ENCODE measurements at places on chromosomes 1 and 21.

- DNase-seq, result no peak
Observed at GRCh38 chr1:246573491-246573890, 7.2 kb downstream of the CNST start.

GRCh38 chr1:175963740-175964139 is 220.3 kb upstream of the TNR start:
- DNase-seq, result no peak

- no peak for DNase-seq
Observed at GRCh38 chr1:15465674-15466073, 9.1 kb downstream of the CELA2A start.

GRCh38 chr1:201430776-201431175 is 9.2 kb upstream of the TNNI1 start:
- DNase-seq, result no peak

- no peak for DNase-seq
Observed at GRCh38 chr1:116372191-116372590, 853 bp upstream of the ATP1A1 start.

GRCh38 chr21:22164912-22165311 is 1166.7 kb downstream of the NCAM2 start:
- DNase-seq, result no peak

- DNase-seq, result no peak
Observed at GRCh38 chr21:25689226-25689625, 45.5 kb downstream of the ATP5PF start.

DNA sequence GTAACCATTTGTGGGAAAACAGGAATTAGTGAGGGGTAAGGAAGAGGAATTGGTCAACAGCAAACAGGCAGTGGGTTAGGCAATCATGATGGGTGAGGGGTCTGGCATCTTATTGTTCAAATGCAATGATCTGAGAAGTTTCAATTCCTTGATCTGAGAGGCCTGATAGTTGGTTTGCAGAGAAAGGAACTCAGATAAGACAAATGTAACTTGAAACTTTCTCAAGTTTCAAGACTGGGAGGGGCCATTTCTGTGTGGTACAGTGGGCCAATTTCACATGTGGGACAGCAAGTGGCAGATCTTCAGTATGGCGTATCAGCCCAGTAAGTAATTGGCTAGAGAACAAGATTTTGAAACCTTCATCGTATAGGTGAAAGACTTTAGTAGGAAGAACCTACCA is 102.5 kb downstream of the XPR1 start:
- no peak for DNase-seq

GRCh38 chr1:44270686-44271628 is 57.7 kb downstream of the DMAP1 start:
- DNase-seq, result no peak

DNA sequence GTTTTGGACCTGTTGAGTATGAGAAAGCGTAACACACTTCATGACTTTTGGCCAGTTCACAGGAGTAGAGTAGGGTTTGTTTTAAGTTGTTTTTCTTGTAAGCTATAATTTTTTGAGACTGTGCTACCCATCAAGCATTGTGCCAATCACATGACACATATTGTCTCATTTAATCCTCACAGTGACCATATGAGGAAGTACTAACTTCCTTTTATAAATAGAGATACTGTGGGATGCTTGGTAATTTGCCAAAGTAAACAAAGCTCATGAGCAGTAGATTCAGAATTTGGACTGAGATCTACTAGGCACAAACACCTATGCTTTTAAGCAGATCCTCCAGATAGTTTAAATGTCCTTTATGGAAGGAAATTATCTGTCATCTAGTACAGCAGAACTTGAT is 178.3 kb downstream of the CACNA1E start:
- DNase-seq, result no peak

DNA sequence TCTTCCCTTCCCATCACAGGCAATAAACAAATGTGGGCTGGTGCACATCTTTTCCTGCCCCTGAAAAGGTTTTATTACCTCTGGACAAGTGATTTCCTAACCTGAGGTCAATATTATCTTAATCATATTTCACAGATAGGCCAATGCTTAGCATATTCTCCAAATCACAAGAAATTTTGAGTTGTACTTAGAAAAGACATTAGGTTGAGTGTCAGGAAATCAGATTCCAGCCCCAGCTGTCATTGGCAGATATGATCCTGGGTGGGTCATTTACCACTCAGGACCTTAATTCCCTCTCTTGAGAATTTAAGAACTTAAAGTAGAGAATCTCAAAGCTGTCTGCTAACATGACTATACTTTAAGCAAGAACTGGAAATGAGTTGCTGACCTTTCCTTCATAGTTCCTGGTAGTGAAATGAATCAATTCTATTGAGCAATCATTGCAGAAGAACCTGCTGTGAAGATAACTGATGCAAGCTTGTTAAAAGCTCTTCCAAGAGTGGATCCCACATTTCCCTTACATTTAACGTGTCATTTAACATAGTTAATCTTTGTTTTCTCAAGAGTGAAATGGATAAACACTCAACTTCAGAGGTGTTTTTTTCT is 46.4 kb upstream of the CR2 start:
- no peak for DNase-seq

- peak; percentile 89 for DNase-seq
Observed at GRCh38 chr1:153515504-153516394, 20.0 kb downstream of the S100A6 start.

DNA sequence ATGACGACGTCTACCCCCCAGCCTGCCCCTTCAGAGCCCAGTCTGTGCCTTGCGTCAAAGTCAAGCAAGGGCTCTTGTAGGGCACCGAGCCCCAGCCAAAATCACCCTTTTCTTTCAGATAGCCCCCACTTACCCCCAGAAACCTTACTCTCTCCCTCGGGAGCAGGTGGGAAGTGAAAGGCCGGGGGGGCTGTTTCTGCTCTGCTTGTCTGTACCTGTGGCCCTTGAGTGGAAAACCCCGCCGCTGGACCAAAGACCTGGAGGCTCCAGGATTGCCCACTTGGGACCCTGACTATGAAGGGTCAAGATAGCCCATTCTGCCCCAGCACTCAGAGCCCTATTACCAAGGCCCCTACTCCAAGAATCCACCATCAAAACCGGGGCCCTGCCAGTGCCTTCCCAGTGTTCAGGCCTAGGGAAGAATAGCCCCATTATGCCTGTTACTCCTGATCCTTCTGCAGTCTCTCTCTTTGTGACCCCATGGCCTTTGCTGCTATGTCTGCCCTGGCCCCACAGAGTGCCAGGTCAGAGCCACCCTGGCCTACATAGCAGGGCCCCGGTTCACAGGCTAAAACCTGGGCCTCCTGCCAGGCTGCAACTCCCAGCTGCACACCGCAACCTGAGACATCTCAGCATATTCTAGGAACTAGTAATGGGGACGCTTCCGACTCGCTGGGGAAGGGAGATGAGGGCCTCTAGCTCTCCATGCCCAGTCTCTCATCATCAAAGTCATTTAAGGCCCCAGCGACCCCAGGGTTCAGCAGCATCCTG is 22.2 kb upstream of the HPDL start:
- DNase-seq, result no peak
